ENCODE measurements at places on chromosomes 7 and 10. TPM values are rescaled to one million over a fixed set of nuclear protein-coding genes. Genes with fewer than 3 reads are reported as not detected.
A peak's percentile ranks its signal among the peaks of the same experiment; 100 is the strongest.

DNA sequence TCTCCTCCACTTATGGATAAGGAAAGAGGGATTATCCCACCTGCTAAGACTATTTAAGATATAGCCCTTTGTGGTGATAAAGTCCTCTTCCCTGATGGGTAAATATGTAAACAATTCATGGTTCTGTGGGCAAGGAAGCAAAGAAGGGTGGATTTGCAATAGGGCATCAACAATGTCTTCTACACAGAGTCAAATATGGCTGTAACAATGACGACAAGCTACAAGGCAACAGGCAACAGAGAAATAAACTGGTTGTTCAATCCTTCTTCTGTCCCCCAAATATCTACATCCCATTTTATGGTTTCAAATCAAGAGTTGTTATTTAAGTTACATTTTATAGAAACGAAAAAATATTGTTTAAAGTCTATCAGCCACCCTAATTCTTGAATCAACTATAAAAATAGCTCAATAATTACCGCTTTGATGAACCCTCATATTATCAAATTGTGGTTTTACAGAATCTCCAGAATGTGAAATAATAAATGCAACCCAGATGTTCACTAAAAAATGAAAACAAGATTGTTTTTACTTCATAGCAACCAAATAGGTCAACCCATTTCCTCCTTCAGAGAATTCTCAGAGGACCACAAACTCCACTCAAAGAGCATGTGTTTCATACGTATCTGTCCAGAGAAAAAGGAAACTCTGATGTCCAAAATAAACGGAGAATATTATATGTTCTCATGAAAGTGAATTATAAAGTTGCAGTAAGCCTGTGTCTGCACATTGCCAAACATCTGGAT, 13.8 kb downstream of the CYTH3 start:
- no peak overlapping the region for H3K27ac ChIP-seq
- H3K4me3 ChIP-seq = no peak overlapping the region

Gene TCAF2
- 0.78 TPM for total RNA-seq

Gene NXPH1
- total RNA-seq = 3.8 TPM

DNA sequence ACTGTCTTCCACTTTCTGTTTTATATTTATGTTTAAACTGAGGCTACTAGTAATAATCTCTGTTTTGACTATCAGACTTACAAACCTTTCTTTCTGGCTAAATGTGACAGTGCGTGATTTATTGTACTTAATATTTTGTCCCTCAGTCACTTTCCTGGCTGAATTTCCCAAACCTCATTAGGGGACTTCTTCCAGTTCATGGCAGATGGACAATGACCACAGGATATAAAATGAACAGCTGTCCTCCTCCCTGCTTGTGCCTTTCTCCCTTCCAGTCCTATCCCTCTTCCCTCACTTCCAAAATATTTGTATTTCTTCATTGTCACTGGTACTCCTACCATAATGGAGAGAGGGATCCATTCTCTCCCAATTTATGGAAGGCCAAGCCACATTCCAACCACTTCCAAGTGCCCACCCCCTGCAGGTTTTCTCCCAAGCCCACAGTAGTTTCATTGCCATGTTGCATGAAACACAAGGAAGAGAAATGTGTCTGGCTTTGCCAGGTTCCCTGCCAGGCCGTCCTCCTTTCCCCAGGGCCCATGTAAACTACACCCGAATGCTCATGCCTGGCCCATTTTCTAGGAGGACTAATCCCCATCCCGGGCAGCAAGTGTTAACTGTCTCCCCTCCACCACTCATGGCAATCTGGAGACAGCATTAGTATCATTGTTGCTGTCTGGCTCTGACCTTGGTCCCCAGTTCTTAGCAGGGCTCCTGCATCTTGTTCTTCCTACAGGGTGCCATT, 269.5 kb upstream of the SLC26A5 start:
- H3K4me3 ChIP-seq = peak overlapping the region; percentile 71
- no peaks in the 10 kb centered on the region for H3K36me3 ChIP-seq
- DNase-seq = no peak
- peak overlapping the region; percentile 98 for H3K27ac ChIP-seq

GRCh38 chr7:103504505-103505135, 58.6 kb upstream of the SLC26A5 start:
- H3K36me3 ChIP-seq = peaks cover 4% of the 10 kb centered on the region
- H3K27ac ChIP-seq = no peak overlapping the region
- peaks cover 5% of the 10 kb centered on the region for H3K4me1 ChIP-seq

- H3K36me3 ChIP-seq = peaks cover 23% of the 10 kb centered on the region
- no peak overlapping the region for H3K27ac ChIP-seq
- H3K4me3 ChIP-seq = no peak overlapping the region
- DNase-seq = no peak
- H3K4me1 ChIP-seq = peaks cover 5% of the 10 kb centered on the region
These were observed 111.6 kb downstream of the NKX6-2 start for GRCh38 chr10:132674311-132674710.

- H3K27ac ChIP-seq = no peak overlapping the region
- no peaks in the 10 kb centered on the region for H3K36me3 ChIP-seq
- no peak overlapping the region for H3K4me3 ChIP-seq
- no peaks in the 10 kb centered on the region for H3K27me3 ChIP-seq
These were observed 30.7 kb downstream of the PRF1 start for GRCh38 chr10:70571636-70572439.
